Inflammatory macrophage treated with lipopolysaccharide for 4 hours (primary cell): ENCODE measurements at places on chromosomes 6 and 20.

- DNase-seq: no peak
Measured at GRCh38 chr20:23260181-23260840, 90.3 kb upstream of the NXT1 start.

DNA sequence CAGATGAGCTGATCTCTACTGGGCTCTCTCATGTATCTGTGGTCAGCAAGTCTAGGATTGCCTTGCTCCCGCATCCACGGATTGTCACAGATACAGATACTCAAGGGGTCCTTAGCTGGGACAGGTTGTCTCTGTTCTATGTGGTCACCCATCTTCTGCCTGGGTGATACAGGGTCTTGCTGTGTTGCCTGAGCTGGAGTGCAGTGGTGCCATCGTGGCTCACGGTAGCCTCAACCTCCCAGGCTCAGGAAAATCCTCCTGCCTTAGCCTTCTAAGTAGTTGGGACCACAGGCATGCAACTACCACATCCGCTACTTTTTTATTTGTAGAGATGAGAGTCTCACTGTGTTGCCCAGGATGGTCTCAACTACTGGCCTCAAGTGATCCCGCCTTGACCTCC is 72.5 kb upstream of the ZNF217 start:
- no peak for DNase-seq

DNA sequence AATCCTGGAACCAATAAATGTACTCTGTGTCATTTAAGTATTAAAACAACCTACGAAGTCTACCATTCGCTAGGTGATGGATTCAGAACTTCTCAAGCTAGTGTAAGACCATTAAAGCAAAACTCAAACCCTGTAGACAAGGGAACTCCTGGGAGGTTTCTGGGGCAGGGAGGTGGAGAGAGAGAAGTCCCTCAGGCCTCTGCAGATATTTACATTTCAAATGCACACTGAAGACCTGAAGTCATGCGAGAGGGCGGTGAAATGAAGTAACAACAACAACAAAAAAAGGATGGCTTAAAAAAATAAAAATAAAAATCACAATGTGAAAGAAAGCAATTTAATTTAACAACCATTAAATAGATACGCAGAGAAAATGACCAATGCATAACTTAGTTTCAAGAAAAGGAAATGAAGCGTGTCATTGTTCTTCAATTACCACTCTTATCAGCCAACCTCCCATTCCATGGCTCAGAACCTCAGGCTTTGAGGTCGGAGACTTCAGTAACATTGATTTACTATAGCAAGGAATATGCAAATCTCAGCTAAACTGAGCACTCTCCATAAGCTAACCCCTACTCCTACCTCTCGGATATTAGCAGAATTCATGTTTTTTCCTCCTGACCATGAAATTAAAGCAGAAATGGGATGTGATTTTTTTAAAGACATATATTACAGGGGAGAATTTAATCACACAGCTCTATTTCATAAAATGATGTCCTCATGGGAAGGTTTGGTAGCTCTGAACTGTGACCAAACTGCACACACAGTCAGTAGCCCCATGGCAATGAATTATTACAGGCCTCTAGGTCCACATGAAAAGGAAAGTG is 140.6 kb downstream of the KIF16B start:
- no peak for DNase-seq

DNA sequence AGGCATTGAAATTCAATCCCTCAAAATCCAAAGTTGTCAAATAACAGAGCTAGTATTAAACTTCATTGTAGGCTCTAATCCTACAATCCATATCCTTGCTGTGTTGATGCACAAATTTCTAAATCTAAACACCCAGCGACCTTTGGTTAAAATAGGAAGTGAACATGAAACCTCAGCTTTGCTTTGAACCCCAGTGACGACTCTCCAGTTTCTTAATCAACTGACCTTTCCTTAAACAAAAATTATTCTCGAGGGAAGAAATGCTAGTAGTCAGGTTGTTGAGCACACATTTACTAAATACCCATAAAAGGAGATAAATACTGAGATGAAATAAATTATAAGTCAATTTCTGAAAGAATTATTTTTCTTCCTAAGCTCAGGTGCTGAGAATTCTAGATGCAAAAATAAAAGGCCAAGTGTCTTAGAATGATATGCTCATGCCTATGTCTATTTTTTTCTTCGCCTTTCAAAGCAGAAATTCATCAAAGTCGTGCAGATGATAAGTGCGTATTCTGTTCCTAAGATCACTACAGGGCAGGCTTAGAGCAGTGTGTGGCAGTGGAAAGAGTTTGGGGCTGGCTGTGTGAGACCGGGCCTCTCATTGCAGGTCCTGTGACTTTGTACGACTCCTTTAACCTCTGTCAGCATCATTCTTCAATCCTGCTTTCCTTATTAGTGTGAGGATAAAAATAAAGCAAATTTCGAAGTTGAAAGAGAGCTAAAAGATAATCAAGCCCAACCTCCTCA is 208.7 kb downstream of the PRL start:
- peak; percentile 52 for DNase-seq

DNA sequence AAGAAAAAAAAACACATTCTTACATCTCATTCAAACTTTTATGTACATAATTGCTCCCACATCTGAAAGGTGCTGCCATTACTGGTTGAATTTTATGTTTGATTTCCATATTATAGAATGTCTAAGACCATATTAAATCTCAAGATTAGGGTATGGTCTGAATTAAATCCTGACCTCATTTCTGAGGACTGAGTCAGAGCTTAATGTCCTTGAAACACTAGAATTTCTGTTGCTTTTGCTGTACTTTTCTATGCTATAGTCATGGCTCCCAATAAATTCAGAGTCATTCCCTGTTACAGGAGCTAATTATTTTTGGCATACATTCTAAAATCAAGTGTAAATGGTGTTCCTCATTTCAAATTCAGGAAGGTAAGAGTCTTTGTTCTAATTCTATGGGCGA is 285.3 kb upstream of the MANEA start:
- DNase-seq: no peak

- peak; percentile 94 for DNase-seq
Measured at GRCh38 chr6:43367245-43367984, 2.0 kb downstream of the ZNF318 start.
